Ascending aorta (tissue), 2 donors: ENCODE measurements at places on chromosomes 1 and 21.

GRCh38 chr1:107952989-107953388 is 12.0 kb downstream of the VAV3 start:
- DNase-seq: no peak

GRCh38 chr1:52631759-52632331 is 1.1 kb upstream of the SHISAL2A start:
- no peak for DNase-seq

GRCh38 chr1:160630523-160631451 is 16.1 kb downstream of the SLAMF1 start:
- DNase-seq: no peak

DNA sequence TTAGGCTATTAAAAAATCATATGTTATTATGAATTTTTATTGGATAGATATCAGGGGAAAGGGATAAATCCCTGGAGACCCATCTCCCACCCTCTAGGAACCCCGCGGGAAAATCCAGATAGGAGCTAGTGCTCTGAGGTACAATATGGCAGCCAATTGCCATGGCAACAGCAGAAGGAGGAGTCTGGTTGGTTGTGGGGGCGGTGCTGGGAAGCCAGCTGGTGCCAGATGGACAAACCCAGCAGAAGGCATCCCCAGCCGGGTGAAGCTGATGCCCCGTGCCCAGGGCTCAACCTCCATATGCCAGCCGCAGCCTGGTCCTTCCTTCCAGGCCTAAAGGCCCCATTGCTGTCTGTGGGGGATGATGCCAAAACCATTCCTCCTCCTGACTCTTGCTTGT is 38.3 kb downstream of the RHBG start:
- no peak for DNase-seq
